ENCODE measurements at places on chromosomes 16 and 17.
A peak's percentile ranks its signal among the peaks of the same experiment; 100 is the strongest.

DNA sequence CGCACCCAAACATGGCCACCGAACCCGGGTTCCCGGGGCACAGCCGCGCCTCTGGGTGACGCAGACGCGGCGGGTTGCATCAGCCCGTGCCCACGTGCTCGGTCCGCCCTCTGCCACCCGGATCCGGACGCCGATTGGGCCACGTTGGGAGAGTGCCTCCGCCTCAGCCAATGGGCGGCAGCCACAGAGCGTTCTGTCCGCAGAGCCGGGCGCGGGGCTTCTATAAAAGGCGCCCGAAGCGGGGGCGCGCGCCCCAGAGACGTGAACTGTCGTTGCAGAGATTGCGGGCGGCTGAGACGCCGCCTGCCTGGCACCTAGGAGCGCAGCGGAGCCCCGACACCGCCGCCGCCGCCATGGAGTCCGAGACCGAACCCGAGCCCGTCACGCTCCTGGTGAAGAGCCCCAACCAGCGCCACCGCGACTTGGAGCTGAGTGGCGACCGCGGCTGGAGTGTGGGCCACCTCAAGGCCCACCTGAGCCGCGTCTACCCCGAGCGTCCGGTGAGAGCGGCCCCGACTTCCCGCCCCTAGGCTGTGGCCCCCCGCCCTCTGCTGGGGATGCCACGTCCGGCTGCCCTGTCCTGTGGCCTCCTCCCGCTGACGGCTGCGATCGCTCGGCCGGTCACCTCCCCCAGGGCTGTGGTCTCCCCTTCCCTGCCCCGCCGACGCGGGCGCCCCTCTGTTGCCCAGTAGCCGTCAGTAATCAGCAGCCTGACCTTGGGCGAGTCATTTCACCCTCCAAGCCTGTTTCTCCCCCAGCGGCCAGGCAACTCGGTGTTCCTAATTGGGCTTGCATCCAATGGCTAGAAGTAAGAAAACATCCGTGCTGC lies at the start of gene HERPUD1:
Gene HERPUD1, plus strand, starts transcription at position 251 of the 829 bp plus-strand sequence. Its CDS starts 103 bp downstream, at position 354.
- DNase-seq, result peak; percentile 97

DNA sequence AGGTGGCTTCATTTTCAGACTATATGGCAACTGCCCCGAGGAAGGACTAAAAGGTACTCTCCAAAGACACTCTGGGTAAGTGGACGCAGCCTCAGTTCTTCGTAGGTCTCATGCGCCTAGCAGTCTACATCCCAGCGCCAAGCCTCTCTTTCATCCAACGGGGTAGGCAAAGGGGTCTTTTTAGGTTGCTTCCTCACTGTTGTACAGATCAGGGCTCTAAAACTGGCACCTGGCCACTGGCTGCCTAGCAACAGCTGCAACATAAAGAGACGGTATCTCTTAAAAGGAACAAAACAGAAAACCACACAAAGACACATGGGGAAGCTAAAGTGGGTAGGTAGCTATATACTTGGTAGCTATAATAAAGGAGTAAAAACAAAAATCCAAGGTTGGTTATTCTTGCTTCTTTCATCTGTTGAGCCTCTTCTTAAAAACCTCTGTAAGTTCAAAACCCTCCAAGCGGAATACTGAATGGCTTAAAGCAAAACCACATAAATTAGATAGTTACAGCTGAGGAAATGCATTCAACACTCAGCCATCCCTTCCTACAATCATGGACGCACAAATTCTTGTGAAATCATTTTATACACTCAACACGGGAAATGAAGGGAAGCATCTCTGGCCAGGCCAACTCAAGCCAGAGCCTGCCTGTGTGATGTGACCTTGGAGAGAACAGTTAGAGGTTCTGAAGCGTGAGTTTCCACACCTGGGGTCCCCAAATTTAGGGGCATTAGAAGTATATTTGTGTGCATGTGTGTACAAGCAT lies 22.7 kb downstream of the CYTH1 start:
- no peak for DNase-seq

DNA sequence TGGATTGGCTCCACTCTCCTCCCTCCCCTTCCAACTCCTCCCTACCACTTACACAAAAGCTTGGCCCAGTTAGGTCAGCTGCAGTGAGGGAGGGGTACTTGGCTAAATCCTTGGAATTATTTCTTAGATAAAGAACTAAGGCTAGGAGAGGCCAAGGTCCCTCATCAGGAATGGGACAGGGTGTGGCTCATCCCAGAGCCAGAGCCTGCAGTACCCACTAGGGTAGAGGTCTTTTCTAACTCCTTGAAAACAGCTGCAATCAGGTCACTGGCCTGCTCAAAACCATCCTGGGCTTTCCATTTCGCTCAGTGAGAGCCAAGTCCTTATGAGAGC lies 1.9 kb upstream of the SLC46A1 start:
- DNase-seq, result no peak

DNA sequence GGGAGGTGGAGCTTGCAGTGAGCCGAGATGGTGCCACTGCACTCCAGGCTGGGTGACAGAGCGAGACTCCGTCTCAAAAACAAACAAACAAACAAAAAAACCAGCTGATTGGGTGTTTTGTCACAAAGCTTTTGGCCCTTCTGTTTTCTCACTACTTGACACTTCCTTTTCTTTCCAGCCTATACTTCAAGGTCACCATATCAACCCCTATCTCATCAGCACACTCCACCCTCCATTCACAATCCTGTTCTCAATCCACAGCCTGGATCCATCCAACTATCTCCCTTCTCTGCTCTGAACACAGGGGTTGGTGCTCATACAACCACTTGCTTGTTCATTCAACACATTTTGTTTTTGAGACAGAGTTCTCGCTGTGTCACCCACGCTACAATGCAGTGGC lies 6.6 kb upstream of the MED11 start:
- no peak for DNase-seq

DNA sequence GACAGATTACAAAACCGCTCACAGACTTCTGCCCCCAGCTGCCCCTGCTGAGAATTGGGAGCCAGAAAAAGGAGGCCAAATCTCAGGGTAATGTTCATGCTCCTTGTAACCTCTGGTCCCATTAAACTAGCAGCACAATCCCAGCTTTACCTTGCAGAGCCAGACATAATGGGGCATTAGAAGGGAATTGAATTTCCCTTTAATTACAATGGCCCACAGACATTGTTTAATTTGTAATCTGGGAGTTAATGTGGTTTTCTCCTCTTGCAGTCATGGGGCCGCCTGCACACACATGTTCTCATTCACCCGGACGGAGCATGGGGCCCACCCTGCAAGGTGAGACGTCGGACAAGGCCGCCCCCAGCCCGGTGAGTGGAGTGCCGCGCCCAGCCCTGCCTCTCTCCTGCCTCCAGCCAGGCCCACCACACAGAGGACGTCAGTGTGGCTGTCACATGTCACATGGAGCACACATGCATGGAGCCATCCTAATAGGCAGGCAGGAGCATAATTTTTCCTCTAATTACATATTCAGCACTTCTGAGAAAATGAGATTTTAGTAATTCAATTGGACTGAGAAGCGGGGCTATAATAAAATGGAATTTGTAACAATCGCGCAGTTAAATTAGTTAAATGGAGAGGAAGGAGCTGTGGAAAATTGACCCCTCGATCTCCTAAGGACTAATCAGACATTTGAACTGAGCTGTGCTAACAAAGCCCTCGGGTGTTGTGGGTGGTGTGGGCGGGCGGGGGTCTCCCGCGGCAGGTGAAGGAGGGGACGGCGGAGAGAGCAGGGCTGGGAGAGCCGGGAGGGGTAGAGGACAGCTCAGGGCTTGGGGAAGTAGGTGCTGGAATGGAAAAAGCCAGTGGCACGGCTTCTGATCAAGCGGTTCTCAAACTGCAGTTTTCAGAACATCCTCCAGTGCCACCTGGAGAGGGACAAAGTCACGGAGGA lies 87.7 kb downstream of the ENGASE start:
- no peak for DNase-seq

Data from HT1080 (cell line).